MCF 10A (cell line): ENCODE measurements at places on chromosomes 5 and 9. TPM values are rescaled to one million over a fixed set of nuclear protein-coding genes. Genes with fewer than 3 reads are reported as not detected.
A peak's percentile ranks its signal among the peaks of the same experiment; 100 is the strongest.

FGD3 gene
- not detected in 2 replicates for total RNA-seq

DNA sequence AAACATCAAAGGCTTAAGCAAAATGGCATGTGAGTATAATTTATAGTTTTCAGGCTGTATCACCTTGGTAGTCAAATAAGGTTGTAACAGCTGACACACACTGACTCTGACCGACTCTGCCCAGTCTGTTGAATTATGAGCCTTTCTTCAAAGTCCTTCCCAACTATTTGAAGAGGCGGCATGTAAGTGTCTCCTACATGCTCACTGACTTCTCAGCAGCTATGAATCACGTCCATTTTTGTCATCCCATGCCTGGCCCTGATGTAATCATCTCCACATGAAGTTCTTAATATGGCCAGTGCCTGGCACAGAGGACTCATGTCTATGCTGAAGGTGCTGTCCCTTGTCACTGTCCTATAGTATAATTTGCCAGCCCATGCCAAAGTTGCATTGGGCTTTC, 5.1 kb upstream of the PTBP3 start:
- DNase-seq = peak; percentile 64

IL7R gene
- total RNA-seq = 0.26 and 0.44 TPM in 2 replicates

MEIKIN gene
- total RNA-seq = not detected in 2 replicates

DNA sequence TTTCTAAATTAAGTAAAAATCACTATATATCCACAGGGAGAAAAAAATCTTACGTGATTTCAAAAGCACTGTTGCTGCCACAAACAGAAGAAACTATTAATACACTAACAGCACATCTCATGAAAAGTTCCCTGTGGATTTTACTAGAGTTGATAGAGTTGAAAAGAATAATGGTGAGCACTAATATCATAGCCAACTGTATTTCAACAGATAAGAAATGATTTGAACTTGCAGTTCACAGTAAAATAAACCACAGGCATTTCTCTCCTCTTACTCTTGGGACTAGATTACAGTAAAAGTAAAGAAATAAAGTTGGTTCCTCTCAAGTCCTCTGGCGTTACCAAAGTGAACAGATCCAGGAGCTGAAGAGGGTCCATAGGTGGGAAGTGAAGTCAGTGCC, 27.9 kb downstream of the AGTPBP1 start:
- no peak for DNase-seq

GRCh38 chr5:126675338-126675737, 74.6 kb downstream of the PHAX start:
- DNase-seq = no peak

GRCh38 chr5:167967494-167968177, 323.8 kb upstream of the WWC1 start:
- no peak for DNase-seq

DNA sequence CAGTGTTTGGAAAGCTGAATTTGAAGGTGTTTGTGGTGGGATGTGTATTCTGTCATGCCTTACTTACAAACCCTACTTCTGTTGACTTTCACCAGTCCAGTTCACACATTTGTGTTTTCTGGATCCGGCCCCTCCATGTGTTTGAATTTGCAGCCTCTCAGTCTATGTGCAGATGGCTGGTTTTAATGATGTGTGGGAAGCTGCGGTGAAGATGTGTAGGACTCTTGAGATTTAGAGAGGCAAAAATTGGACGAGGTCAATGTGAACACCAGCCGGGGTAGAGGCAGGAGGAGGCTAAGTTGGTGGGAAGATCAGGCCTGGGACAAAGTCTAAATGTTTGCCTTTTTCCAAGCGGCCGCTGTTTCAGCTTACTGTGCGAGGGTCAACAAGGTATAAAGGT, 115.4 kb upstream of the KLF9 start:
- no peak for DNase-seq

SLC36A2 gene
- not detected in 2 replicates for total RNA-seq

GRCh38 chr9:88960632-88961031, 30.6 kb upstream of the S1PR3 start:
- no peak for DNase-seq

DNA sequence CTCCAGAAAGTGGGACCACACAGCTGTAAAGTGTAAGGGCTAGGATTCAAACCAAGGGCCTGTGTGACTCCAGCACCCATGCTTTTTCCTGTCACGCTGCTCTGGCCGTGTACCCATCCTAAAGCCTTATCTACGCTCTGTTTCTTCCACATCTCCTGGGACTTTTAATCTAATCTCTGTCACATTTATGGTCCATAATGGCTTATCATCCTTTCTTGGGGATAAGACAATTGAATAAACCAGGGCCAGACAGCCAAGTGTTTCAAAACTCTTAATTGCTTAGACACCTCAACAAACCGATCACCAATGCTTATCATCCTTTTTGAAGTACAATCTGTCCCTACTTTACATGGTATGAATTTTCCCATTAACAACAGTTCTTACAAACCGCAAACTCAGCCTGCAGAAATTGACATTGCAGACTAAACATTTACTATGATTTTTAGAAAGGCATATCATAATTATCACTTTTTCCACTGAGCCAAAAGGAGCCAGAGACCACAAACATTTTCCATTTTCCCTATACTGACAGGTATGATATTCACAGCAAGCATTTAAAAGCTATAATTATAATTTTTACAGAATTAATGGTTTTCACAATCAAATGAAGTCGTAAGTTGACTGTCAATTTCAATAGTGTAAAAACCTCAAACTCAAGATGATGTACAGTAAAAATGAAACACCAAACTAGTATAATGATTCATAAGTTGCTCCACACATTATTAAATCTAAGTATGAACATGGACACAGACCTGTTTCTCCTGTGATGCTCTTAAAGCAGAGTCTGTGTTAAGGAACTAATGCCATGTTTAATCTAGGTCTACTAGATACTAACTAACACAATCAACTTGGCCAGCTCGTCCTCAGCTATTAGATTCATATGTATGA, 99.5 kb downstream of the FBXW11 start:
- DNase-seq = no peak

DNA sequence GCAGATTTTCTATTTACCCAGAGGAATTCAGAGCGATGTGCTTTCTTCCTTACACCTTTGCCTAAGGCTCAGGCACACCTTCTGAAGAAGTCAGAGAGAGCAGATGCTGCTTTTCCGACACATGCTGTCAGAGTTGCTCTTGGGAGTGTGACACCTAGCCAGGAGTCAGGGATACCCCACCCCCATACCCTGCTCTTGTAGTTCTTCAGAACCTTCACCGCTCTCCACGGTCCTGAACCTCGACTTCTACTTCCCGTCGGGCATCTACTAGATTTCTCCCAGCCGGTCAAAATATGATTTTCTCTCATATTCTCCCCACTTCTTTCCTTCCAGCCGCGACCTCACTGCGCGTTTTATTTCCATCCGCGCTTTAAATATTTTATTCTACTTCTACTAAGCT, 1.7 kb downstream of the GRIN3A start:
- DNase-seq = no peak

- no peak for DNase-seq
These were observed 2.8 kb upstream of the STOML2 start for GRCh38 chr9:35105571-35106342.

DNA sequence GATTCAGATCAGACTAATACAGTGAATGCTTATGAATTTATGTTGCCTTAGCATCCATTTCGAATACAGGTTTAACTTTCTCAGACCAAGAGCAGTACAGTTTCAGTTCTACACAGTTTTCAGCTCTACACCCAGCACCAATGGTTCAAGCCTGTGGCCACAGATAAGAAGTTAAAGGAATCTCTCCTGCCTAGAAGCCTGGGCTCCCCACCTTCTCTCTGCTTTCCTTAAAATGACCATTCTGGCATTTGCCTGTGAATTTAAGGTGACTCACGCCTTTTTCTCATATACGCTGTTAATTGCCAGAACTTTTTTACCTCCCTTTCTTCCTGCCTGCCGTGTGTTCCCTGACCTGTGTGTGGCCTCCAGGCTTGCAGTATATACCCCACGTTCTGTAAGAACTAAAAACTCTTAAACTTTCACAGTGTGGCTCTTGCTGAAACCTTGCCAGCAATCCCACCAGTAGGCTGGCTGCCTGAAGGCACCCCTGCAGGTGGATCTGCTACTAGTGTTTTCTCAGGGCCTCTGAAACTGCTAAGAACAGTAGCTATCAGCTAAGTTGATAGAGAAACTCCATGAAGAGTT, 692.8 kb upstream of the CDH18 start:
- peak; percentile 36 for DNase-seq

SLC6A19 gene
- total RNA-seq = not detected in 2 replicates

GRCh38 chr5:145479857-145480256, 355.3 kb downstream of the PRELID2 start:
- DNase-seq = no peak

LRRC26 gene
- not detected in 2 replicates for total RNA-seq

GRCh38 chr5:4700069-4700468, 440.1 kb upstream of the ADAMTS16 start:
- DNase-seq = peak; percentile 68

PCDHA1 gene
- 0.07 TPM in 1 of 2 replicates, not detected in the other for total RNA-seq
